ENCODE measurements at places on chromosomes 13 and 19. TPM values are rescaled to one million over a fixed set of nuclear protein-coding genes. Genes with fewer than 3 reads are reported as not detected.

Gene ZNF776
- 14.1 TPM for total RNA-seq

DNA sequence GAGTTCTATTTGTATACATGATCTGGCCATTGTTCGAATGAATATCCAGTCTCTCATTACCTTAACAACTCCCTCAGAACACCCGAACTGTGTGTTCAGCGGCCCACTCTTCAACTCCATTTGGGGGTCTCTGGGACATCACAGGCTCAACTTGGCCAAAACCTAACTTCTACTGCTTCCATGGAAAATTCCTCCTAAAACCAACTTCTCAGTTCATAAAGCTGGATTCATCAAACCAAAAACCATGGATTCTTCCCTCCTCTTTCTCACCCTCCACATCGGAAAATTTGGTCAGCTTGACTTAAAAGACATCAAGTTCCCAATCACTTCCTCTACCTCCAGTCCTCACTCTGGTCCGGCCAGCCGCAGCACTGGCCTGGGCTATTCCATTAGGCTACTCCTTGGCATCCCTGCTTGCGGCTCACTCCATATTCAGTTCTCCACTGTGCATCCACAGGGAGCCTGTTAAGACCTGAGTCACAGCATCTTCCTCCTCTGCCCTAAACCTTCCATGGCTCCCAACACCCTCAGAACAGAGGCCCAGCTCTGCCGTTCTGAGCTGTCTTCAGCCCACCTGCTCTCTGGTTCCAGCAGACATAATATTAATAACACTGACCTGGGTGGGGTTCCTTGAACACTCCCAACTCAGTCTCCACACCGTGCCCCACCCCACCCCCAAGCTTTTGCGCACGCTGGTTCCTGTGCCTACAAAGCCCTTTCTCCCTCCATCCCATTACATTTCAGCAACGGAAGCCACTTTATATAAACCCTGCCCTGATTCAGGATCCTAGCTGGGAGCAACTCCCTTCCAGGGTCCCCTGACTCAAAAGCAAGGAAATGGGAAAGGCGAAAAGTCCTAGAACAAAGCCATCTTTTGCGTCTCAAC, 1.1 kb downstream of the ZNF792 start:
- peaks cover 25% of the 10 kb centered on the region for H3K4me1 ChIP-seq
- no peak for DNase-seq
- H3K36me3 ChIP-seq: peaks cover 54% of the 10 kb centered on the region
- peak overlapping the region; percentile 98 for H3K4me3 ChIP-seq

- no peaks in the 10 kb centered on the region for H3K36me3 ChIP-seq
- H3K27me3 ChIP-seq: peaks cover 14% of the 10 kb centered on the region
- H3K4me1 ChIP-seq: no peaks in the 10 kb centered on the region
- DNase-seq: no peak
These were observed 20.4 kb upstream of the DCLK1 start for GRCh38 chr13:36151591-36151990.

DNA sequence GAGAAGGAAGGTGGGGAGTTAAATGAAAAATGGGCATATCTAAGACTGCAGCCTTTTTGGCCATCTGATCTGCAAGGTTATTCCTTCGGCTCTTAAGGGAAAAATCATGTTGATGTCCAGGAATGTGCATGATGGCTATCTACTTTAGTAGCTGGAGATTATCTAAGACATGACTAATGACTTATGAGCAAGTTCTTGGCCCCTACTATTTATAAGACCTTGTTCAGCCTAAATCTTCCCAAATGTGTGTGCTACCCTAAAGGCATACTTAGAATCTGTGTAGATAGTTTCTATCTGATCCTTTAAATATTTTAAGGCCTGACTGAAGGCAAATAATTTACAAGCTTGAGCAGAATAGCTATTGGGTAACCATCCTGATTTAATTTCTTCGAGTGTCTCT, 41.8 kb upstream of the CD177 start:
- H3K27me3 ChIP-seq: peaks cover 34% of the 10 kb centered on the region
- no peak for DNase-seq
- no peaks in the 10 kb centered on the region for H3K36me3 ChIP-seq
- H3K4me1 ChIP-seq: no peaks in the 10 kb centered on the region

- no peak for DNase-seq
- no peak overlapping the region for H3K4me3 ChIP-seq
- H3K36me3 ChIP-seq: no peaks in the 10 kb centered on the region
These were observed 4.6 kb downstream of the FUT5 start for GRCh38 chr19:5865772-5866171.

DNA sequence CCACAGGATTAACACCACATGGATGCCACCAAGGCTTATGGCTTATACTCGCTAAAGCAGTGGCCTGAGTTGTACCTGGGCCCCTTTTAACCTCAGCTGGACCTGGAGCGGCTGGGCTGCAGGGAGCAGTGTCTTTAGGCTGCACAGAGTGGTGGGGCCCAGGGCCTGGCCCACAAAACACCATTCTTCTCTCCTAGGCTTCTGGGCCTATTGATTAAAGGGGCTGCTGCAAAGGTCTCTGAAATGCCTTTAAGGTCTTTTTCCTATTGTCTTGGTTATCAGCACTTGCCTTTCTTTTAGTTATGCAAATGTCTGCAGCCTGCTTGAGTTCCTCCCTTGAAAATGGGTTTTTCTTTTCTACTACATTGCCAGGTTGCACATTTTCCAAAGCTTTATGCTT, 973.9 kb upstream of the PRR20A start:
- H3K27ac ChIP-seq: no peak overlapping the region
- DNase-seq: no peak

- H3K36me3 ChIP-seq: no peaks in the 10 kb centered on the region
- no peak for DNase-seq
- no peaks in the 10 kb centered on the region for H3K27me3 ChIP-seq
These were observed 241.6 kb downstream of the DCLK1 start for GRCh38 chr13:35889560-35889959.

Gene SLC1A6
- total RNA-seq: not detected

DNA sequence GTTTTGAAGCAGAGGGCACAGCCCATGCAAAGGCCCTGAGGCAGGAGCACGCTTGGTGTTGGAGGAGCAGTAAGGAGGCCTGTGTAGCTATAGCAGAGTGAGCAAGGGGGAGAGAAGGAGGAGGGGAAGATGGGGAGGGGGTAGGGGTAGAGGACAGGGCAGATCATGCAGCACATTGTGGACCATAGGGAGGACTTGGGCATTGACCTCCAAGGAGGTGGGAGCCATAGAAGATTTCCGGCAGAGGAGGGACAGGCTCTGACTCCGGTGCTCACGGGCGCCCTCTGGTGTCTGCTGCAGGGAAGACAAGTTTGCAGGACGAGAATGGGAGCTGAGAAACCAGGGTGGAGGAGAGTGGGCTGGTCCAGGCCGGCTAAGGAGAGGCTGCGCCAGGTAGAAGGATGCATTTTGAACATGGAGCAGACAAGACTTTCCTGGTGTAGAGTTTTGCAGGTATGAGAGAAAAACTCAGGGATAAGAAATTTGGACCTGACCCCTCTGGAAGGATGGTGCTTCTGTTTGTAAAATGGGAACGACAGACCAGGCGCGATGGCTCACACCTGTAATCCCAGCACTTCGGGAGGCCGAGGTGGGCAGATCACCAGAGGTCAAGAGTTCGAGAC, 13.7 kb upstream of the CREB3L3 start:
- peak overlapping the region; percentile 21 for H3K4me3 ChIP-seq
- H3K36me3 ChIP-seq: no peaks in the 10 kb centered on the region
- DNase-seq: peak; percentile 93
- peaks cover 14% of the 10 kb centered on the region for H3K4me1 ChIP-seq

Gene FGF21
- total RNA-seq: not detected

- H3K36me3 ChIP-seq: peaks cover 5% of the 10 kb centered on the region
- peaks cover 37% of the 10 kb centered on the region for H3K4me1 ChIP-seq
- no peaks in the 10 kb centered on the region for H3K27me3 ChIP-seq
- no peak for DNase-seq
These were observed 56.1 kb downstream of the CDK8 start for GRCh38 chr13:26310003-26310402.

Gene MRPL34
- total RNA-seq: 75.0 TPM

Gene SKA3
- 34.6 TPM for total RNA-seq

Gene KASH5
- total RNA-seq: 1.6 TPM
